Urinary bladder (tissue), 4 donors: ENCODE measurements at places on chromosomes 2 and 18. TPM values are rescaled to one million over a fixed set of nuclear protein-coding genes. Genes with fewer than 3 reads are reported as not detected.
A peak's percentile ranks its signal among the peaks of the same experiment; 100 is the strongest.

- DNase-seq, result no peak
These were observed 1.7 kb downstream of the MARS2 start for GRCh38 chr2:197706839-197707207.

DNA sequence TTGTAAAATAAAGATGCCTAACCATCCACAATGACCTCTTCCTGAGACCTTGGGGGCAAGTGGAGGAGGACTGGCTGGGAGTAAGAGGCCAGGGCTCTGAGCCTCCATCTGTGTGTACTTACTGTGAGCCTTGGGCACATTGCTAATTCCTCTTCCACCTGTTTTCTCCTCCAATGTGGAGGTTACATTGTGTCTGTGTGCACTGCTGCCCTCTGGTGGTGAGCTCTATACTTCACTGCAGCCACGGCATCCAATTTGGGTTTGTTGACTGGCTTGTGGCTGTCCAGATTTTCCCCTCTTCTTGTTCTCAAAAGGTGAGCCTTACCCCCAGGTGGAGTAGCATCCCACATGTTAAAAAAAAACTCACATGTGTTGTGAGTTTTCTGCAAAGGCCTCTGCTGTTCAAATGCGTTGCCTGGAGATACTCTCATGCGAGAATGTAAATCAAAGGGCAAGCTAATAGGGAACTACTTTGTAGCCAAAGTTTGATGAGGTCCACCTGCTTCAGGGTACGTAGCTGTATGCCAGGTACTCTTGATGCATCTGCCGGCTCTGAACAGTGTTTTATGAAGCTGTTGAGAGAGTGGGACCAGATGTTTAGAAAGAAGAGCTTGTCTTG lies 80.8 kb downstream of the APOB start:
- peak; percentile 70 for DNase-seq

- DNase-seq, result no peak
These were observed 1.4 kb downstream of the METTL8 start for GRCh38 chr2:171432206-171432968.

DNA sequence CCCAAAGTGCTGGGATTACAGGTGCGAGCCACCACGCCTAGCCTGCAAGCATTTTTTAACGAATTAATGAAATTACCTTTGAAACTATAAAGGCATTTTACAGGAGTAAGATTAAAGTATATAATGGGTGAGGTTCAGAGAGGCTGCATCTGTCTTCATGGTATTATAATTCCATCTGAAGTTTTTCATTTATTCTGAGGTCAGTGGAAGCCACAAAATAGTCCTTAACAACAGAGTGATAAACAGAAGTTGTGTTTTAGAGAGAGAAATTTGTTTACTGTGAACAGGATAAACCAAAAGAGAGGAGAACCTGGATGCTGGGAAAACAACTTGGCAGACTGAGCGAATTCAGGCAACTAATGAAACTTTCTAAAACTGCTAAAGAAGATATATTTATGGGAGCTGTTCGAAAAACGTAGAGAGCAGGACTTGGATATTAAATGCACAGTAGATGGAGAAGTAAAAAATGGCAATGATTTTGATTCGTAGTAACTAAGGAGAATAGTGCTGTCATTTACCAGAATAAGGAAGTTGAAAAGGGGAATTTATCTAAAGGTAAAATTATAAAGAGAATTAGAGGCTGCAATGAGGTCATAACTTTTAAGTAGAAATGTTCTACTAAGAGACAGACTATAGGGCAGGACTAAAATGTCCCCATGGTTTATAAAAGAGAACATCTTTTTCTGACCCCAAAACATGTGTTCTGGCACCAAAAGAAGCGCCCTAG lies 37.9 kb upstream of the ITGA4 start:
- DNase-seq, result no peak

GRCh38 chr18:55448420-55448819 lies 139.6 kb downstream of the TCF4 start:
- no peak for DNase-seq

DNA sequence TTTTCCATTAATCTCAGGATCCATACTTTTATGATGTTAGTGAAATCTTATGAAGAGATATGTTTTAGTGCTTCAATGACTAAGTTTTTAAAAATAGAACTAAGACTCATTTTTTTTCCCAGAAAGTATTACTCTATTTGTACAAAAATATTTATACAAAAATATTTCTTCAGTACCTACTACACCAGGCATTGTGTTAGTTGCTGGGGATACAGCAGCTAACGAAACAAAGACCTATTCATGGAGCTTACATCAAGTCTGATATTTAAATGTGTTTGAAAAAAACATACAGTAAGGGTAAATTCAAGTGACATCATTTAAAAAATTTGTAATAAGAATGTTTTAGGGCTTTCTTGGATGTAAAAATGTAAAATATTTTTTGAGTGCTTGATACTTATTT lies 11.6 kb downstream of the VAPA start:
- DNase-seq, result no peak

GRCh38 chr2:26412091-26412673 lies 10.5 kb downstream of the DRC1 start:
- DNase-seq, result no peak

- no peak for DNase-seq
These were observed 67.3 kb upstream of the SNTG2 start for GRCh38 chr2:883260-883802.

GRCh38 chr18:27226556-27227075 lies 41.5 kb upstream of the CHST9 start:
- DNase-seq, result no peak

DNA sequence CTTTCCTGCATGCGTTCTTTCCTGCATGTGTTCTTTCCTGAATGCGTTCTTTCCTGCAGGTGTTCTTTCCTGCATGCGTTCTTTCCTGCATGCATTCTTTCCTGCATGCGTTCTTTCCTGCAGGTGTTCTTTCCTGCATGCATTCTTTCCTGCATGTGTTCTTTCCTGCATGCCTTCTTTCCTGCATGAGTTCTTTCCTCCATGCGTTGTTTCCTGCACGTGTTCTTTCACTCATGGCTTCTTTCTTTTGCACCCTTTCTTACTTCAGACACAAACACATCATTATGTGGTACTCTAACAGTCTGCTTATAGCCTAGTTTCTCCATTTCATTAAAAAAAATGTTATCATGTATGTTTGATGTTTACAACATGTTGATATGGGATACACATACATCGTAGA lies 261.6 kb upstream of the PXDN start:
- DNase-seq, result no peak

DNA sequence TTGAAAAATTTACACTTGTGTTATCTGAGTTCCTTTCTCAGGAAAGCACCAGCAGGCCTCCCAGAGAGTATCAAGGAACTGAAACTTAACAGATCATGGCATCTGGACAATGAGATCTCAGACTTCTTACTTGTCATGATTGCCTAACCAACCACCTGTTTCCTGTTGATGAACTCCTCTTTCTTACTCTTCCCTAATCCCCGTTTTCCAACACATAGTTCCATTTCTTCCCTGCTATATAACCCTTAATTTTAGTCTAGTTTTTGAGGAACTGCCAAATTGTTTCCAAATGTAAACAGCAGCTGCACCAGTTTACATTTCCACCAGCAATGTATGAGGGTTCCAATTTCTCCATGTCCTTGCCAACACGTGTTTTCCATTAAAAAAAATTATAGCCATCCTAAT lies 6.1 kb upstream of the FAM171B start:
- no peak for DNase-seq

- DNase-seq, result no peak
These were observed 72.1 kb downstream of the CABLES1 start for GRCh38 chr18:23207191-23207955.

DNA sequence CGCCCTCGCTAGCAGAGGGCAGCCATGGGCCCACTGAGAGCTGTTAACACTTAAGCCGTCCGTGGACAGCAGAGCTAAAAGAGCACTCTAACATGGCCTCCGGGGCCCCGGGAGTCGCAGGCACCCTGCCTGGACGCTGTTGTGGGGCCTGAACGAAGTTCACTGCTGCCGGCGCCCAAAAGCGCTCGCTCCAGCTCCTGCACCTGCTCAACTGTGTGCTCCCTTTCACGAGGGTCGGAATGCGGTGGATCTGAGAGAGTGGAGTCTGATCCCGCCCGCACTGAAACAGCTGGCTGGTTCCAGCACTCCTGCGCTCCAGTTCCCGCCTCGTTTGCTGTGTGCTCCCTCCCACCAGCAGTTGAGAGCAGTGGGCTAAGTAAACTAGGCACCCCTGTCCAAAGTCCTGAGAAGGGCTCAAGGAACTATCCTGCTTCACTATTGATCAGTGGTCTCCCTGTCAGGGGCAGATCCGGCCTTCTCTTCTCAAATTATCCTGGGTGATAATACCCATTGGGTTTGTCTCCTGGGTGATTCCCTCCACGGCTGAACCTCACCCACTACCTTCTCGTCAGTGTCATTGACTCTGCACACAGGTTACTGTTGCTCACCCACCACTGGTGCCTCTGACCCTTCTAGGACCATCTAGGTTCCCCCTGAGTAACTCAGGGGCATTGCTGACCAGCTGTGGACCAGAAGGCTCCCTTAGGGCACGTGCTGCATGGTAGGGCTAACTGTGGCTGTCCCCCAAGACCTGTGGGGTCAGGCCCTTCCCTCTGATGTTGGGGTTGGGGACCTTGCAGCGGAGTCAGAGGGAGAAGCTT lies 23.5 kb downstream of the B3GNT7 start:
- no peak for DNase-seq

- no peak for DNase-seq
These were observed 5.8 kb upstream of the NBAS start for GRCh38 chr2:15566912-15567311.

- no peak for DNase-seq
These were observed 16.8 kb downstream of the ATP6V1C2 start for GRCh38 chr2:10738192-10738591.

DNA sequence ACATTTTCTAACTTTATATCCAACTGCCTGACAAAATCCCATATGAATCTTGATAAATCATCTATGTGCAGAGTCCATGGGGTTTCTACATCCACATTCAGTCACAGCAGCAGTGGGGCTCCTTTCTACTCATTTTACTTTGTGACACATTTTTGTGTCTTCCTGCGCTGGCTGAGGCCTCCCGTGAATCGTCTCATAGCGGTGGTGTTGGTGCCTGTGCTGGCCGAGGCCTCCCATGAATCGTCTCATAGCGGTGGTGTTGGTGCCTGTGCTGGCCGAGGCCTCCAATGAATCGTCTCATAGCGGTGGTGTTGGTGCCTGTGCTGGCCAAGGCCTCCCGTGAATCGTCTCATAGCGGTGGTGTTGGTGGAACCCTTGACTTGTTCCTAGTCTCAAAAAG lies 17.0 kb downstream of the SNED1 start:
- DNase-seq, result no peak

DNA sequence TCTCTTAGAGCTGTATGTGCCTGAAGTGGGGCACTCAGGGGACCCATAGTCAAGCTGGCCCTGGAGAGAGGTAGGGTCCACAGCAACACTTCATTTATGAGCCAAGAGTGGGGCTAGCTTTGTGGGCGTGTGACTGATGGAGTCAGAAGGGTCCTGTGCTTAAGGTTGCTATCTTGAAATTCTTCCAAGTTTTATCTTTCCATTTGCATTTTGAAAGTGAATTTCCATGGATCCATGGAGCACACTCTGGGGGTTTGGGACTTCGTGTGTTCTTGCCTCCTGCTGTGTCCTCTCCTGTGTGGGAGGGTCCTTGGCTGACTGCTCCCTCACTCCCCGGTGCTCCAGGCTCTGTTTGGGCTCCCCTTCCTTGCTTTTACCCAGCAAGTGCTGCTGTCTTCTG lies 50.8 kb downstream of the FHOD3 start:
- DNase-seq, result no peak

GRCh38 chr2:104332731-104333130 lies 521.2 kb upstream of the POU3F3 start:
- DNase-seq, result no peak

- DNase-seq, result no peak
These were observed 31.9 kb upstream of the EFR3B start for GRCh38 chr2:25009954-25010353.

DNA sequence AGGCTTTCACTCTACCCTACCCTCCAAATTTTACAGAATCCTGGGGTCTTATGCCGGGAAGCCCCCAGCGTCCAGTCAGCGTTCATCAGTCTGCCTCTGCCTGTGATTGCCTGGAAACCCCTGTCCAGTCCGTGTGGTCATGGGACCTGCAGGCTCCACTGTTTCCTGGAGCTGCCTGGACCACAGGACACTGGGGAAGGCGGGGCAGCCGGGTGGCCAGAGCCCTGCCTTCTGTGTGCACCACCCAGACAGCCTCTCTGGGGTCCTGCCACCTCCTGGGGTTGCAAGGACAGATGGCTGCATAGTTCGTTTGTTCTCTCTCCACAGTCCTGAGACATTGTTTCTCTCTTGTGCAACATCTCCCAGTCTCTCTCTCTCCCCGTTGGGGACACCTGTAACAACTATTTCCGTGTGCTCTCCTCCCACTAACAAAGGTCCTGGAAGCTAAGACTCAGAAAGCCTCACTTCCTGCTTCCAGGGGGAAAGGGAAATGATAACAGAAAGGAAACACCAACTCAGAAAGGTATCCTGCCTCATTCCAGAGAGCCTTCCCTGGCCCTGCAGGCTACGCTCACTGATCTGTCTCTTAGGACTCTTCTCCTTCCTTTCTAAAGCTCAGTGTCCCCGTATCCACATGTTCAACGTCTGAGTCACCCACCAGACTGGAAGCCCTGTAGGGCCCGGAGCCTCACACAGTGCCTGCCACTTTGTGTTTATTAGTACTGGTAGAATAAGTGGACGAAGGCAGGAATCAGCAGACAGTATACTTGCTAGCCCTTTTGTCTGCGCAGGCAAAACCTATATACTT lies 192.8 kb upstream of the RAB12 start:
- no peak for DNase-seq

DNA sequence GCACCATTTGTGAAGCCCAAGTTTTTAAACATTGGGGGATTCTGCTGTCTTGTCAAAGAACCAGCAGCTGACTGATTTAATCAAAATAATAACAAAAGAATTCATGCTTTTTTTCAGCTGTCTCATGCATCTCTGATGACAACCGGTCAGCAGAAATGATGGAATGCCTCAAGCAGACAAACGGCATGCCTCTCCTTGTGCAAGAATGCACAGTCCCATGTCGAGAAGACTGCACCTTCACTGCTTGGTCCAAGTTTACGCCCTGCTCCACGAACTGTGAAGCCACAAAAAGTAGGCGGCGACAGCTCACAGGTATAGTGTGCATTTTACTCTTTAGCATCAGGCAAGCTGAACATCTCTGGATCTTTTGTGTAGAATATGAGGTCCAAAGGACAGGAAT lies 558.8 kb upstream of the HNMT start:
- DNase-seq, result no peak

GRCh38 chr18:46167971-46168370 lies 63.8 kb downstream of the HAUS1 start:
- no peak for DNase-seq

The ERICH2 gene
- total RNA-seq, result not detected

The ARMC9 gene
- total RNA-seq, result 25.9 TPM

The IL36A gene
- not detected for total RNA-seq

The DYNC1I2 gene
- 147 TPM for total RNA-seq

The FSHR gene
- total RNA-seq, result 0.69 TPM

The CFAP65 gene
- total RNA-seq, result not detected

The AMER3 gene
- total RNA-seq, result 0.42 TPM

The UXS1 gene
- total RNA-seq, result 47.2 TPM

The ANO7 gene
- total RNA-seq, result 0.58 TPM

The TEX44 gene
- total RNA-seq, result not detected

The EMILIN1 gene
- 122 TPM for total RNA-seq

The TANK gene
- total RNA-seq, result 110 TPM
